NCI-H510A treated with DMSO at 0.1 percent for 48 hours (cell line): ENCODE measurements at places on chromosomes 5 and 9.

DNA sequence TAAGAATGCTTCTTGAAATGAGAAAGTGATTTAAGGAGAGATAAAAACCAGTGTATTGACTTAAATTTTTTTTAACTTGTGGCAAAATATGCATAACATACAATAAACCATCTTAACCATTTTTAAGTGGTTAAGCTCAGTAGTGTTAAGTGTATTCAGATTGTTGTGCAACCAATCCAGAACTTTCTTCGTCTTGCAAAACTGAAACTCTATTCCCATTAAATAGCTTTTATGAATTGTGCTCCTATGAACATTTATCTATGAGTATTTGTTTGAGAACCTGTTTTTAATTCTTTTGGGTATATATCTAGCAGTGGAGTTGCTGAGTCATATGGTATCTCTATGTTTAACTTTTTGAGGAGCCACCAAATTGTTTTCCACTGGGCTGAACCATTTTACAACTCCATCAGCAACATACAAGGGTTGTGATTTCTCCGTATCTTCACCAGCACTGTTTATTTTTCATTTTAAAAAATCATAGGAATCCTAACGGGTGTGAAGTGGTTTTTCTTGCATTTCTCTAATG, 76.6 kb upstream of the ACTBL2 start:
- no peak for DNase-seq

- DNase-seq = no peak
These were observed 800.5 kb downstream of the BRINP1 start for GRCh38 chr9:118568704-118569103.

GRCh38 chr5:65364907-65365306, 116.8 kb downstream of the ADAMTS6 start:
- DNase-seq = no peak

DNA sequence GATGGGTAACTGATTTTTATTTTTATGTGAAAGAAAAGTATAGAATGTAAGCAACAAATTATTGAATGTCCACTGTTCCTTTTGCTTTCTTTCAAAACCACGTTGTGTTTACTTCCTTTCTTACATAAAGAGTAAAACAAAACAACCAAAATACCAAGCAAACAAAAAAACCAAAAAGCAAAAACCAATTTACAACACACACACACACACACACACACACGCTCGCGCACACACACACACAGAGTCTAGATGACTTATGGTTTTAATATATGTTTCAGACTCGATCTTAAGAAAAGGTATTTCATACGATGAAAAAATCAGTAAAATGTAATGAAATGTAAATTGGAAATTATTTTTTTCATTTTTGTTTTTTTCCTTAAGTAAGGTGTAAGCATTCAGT, 80.3 kb downstream of the ADGRV1 start:
- no peak for DNase-seq

- DNase-seq = no peak
These were observed 27.3 kb downstream of the CFAP90 start for GRCh38 chr5:7823594-7823993.

DNA sequence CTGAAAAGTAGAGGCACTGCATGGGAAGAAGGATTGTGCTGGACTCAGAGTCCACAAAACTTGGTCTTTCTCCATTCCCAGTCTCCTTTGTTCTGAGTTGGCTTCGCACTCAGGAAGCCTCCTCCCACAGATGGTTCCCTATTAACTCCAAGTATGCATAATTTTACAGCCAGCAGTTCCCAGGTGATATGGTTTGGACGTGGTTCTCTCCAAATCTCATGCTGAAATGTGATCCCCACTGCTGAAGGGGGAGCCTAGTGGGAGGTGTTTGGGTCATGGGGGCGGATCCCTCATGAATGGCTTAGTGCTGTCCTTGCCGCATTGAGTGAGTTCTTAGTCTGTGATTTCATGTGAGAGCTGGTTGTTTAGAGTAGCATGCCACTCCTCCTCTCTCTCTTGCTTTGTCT, 86.6 kb downstream of the FEM1C start:
- no peak for DNase-seq
